HTR-8/SVneo (cell line): ENCODE measurements at places on chromosomes 3 and 15.
A peak's percentile ranks its signal among the peaks of the same experiment; 100 is the strongest.

DNA sequence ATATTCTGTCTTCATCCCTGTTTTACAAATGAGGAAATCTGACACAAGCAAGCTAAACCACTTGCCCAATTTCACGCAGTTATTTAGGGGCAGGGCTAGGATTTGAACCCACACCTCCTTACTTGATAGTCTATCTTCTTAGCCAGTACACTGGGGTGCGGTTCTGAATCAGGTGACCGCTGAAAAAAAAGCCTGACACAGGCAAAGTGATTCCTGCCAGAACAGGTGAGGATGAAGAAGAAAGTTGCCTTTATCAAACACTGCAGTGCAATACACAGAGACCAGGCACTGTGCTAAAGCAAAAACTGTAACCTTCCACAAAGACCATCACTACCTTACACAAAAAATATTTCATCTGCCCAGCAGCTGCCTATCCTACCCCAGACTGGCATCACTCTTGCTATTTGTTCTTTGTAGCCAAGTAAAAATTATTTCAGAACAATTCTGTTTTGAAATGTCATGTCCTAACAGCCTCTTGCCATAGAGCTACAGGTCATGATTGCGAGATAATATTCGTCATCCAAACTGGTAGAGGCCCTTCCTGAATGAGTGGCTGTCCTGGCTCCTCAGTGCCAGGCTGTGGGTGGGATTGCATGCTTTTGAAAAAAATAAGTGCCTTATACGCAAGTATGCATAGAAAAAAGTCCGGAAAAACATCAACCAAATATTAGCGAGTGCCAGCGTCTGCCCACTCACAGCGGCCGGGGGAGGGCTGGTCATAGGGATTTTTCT lies 142.3 kb upstream of the TPM1 start:
- no peak for DNase-seq

DNA sequence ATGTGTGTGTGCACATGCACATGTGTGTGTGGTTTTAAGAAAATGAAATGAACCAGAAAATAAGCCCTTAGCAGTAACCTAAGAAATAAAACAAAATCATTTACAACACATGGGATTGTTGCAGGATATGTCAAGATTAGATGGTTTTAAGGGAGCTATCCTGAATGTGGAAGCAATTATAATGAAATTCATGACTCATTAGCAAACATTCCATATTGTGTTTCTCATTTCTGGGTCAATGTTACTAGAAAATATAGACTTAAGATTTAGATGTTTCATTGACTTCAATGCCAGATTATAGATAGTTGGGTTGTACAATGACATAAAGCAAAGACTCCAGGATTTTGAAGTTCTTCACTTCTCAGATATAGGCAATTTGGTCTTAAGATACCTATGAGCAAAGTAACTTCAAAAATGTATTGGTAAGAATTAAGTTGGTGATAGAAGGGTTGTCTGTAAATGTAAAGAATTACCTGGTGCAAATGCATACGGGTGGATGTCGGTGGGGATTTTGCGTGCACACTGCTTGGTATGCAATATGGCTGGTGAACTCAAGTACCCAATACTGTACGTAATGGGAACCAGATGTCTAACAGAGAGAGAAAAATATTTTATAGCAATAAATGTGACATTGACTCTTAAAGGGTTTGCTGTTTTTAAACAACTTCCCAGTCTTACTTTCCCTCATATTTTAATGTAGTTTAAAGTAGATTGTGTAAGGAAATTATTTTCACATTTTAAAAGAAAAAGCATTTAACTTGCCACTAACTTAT lies 53.9 kb upstream of the NR2F2 start:
- DNase-seq, result no peak

DNA sequence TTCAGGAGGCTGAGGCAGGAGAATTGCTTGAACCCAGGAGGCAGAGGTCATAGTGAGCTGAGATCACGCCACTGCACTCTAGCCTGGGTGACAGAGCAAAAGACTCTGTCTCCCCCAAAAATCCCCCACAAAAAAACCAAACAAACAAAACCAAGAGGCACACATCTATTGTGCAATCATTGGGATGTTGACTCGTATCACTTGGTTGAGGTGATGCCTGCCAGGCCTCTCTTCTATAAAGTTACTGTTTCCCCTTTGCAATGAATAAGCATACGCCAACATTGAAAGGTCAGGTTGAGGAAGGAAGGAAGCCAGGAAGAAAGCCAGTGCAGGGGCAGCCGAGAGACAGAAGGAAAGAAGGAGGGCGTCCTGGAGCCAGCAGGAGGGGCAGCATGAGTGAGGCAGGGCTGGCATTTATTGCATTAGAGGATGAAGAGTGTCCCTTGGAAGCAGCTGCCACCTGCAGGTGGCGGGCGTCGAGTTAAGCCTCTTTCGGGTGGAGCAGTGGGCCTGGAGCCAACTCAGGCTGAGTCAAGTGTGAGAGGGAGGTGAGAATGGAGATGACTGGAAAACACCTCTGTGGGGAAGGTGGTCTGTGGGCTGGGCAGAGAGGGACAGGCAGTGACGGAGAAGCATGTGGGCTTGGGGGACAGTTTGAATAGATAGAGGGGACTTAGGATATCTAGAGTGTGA lies 8.3 kb upstream of the CSPG4 start:
- peak; percentile 55 for DNase-seq

- DNase-seq, result no peak
Observed at GRCh38 chr3:65318231-65318630, 630.4 kb upstream of the ADAMTS9 start.

DNA sequence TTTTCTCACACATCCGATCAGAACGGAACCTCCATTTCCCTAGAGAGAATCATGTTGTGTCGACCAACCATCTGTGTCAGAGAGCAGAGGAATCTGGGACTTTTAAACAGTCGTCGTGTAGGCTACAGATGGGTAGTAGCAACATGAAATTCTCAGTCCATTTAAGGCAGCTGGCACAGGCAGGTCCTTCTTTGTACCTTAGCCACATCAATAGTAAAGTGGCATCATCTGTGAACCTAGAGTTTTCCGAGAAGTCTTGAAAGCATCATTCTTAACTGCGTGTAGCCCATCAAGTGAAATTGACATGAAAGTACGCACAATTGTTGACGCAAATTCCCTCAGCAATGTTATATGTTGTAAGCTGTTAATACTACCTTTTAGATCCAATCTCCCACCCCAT lies 114.5 kb upstream of the GRM7 start:
- no peak for DNase-seq

- no peak for DNase-seq
Observed at GRCh38 chr3:65521032-65521431, 517.7 kb downstream of the MAGI1 start.

DNA sequence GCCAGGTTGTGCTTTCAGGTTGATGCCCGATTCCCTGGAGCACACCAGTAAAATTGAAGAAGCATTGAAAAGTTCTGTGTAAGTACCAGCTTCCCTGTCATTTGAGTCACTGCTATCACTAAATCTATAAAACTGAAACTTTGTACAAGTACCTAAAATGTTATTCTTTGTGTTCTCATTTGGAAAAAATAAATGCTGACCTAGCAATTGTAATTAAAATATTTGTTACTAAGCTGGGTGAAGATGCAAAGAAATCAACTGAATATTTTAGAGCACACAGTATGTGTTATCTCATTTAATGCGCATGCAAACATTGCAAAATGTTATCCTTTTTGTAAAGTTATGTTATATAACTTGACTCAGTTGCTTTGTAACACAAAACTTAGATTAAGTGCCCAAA lies 733.7 kb downstream of the TBL1XR1 start:
- DNase-seq, result no peak
